ENCODE measurements at places on chromosomes 16 and 17.

DNA sequence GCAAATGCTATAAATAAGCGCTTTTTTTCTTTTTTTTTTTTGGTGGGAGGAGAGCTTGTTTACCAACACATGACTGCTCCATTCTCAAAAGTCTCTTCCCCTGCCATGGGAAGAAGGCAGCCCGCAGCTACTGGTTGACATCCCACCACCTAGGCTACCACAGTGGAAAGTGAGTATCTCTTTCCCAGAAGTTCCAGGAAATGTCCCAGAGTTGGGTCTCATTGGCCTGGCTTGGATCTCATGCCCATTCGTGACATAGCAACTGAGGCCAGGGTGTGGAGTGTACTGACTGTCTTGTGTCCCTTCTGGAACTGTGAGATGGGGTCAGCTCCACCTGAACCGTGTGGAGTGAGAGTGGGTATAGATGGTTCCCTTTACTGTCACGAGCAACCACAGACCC is 29.5 kb upstream of the BRD7 start:
- no peak for DNase-seq

- DNase-seq, result peak; percentile 91
Measured at GRCh38 chr17:17416007-17416399, 60.8 kb upstream of the MED9 start.

DNA sequence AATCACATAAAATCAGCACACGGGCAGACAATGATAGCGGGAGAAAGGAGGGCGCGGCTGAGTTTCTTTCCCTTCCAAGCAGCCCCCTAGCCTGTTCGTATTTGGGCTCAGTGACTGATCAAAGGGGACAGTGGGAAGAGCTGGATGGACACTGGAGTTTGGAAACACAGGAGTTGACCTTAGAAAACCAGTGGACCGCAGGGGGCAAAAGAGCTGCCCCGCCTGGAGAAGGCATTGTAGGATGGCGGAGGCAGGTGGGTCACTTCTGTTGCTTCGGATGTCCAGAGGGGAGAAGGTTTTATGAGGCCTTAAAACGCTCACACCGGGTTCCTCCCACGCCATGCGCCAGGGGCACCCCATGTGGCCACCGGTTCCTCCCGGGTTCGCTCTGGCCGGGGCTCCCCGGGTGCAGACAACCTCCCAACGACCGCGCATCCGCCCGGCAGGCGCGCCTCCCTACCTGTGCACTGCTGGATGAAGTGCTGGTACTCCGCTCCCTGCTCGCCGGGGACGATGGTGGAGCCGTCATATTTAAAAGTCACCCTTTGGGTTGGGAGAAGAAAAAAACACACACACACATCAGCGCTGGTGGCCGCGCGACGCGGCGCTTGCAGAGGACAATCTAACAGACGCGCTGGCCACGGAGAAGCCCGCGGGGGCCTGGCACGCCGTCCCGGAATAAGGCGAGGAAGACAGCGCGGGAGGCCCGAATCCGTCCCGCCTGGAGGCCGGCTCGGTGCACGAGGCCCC is 662 bp downstream of the COTL1 start:
- DNase-seq, result no peak

GRCh38 chr17:77140878-77141767 is at the start of gene SEC14L1:
TSS of gene SEC14L1 (plus strand) at chr17:77140969. CDS start at chr17:77143597, 2,628 bp downstream.
- peak; percentile 48 for DNase-seq

- DNase-seq, result peak; percentile 82
Measured at GRCh38 chr16:57859331-57859730, 57.0 kb upstream of the KIFC3 start.

GRCh38 chr16:83470416-83470815 is 337.4 kb upstream of the HSBP1 start:
- no peak for DNase-seq

DNA sequence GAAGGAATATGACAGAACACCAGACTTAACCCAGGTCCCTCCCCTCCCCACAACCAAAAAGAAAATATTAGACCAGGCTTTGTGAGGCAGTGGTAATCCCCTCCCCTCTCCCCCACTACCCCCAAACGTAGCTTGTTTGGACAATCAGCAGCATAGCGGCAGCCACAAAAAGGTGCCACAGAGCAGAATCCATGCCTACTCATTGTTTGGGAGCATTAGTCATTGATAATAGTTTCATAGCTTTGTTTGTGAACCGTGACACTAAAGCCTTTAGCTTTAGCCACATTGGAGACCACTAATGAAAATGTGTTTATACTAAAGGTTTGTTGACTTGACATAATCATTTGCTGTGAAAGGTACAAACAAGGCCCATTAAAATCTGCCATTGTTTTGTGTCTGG is 65.1 kb downstream of the NUP93 start:
- DNase-seq, result no peak

- DNase-seq, result no peak
Measured at GRCh38 chr17:66799849-66800537, 34.9 kb upstream of the CACNG5 start.

GRCh38 chr16:87631067-87631466 is 28.8 kb downstream of the JPH3 start:
- no peak for DNase-seq

- DNase-seq, result no peak
Measured at GRCh38 chr17:75099881-75100595, 9.7 kb upstream of the ARMC7 start.

DNA sequence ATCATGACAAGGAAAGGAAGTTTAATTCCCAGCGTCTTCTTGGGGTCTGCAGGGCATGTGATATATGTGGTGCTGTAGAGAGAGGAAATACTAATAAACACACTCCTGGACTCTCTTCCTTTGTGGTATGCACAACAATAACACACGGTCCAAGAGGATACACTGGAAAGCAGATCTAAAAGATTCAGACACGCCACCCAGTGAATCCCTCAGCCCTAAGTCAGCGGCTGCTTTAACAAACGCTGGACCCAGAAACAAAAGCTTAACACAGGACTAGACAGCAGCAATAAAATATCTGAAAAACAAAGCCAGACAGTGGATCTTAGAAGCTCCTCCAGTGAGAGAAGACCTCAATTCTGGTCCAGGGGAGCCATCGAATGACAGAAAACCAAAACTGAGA is 13.1 kb downstream of the CFAP20 start:
- no peak for DNase-seq

- DNase-seq, result no peak
Measured at GRCh38 chr16:77761204-77761603, 27.2 kb upstream of the VAT1L start.

- DNase-seq, result no peak
Measured at GRCh38 chr16:31334934-31335333, 20.0 kb upstream of the ITGAX start.

DNA sequence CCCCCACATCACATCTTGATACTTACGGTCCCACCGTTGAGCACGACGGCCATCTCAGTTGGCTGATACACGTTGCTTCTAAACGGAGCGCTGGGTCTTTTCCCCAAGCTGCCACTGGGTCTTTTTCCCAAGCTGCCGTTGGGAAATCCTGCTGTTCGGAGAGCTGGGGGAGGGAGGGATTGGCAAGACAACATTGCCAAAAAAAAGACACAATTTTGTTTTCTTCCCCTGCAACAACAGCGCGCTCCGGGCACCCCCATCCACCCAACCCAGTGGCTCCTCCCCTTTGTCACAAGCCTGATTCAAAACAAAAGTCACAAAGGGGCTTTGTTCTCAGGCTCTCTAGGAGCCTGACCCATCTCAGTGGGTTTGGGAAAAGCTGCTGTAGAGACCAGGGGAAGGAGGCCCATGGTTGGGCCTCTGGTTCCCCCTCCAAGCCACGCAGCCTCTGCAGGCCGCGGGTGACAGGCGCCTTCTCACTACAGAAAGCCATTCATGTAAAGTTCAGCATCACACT is 22.8 kb downstream of the GPRC5B start:
- no peak for DNase-seq

- no peak for DNase-seq
Measured at GRCh38 chr17:248337-249235, 67.1 kb upstream of the DOC2B start.

GRCh38 chr17:56876766-56877179 is 37.1 kb downstream of the TRIM25 start:
- no peak for DNase-seq

- peak; percentile 21 for DNase-seq
Measured at GRCh38 chr16:50261707-50262235, 4.6 kb upstream of the ADCY7 start.

- DNase-seq, result no peak
Measured at GRCh38 chr16:70678898-70679670, 6.8 kb downstream of the MTSS2 start.

DNA sequence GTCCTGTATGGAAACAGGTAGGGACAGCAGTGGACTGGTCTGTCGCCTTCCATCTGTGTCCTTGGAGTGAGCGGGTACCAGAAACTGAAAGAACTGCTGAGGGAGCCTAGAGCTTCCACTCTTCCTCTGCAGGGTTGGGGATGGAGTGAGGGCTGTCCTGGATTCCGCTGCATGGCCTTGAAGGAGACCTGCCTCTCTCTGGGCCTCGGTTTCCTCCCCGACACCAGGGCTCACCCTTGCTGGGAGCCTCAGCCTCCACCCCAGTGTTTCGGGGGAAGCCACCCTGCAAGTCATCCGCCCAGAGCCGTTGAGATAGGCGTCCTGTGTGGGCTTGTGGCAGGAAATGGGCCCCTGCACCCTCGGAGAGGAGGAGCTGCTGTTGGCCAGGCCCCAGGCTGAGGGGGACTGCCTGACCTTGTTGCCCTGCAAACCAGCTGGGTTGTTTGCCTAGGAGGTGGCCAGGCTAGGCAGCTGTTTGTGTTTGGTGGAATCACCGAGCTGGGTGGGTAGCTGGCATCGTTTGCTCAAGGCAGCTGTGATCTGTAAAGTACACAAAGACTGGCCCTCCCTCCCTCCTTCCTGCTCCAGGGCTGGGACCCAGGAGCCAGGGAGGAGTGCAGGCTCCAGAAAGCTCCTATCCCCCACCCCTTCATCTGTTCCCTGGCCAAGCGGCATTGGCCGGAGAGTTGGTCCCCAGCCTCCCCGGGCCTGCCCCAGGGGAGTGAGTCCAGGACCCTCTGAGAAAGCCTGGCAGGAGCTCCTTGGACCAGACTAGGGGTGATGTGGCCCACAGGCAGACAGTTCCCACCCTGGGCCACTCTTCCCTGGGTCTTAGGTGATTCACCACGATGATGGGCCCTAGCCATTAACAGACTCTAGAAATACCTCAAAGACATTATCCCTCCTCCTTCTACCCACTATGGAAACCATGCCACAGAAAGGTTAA is 1.3 kb downstream of the RAB37 start:
- peak; percentile 81 for DNase-seq

GRCh38 chr16:84074721-84075120 is 32.1 kb upstream of the SLC38A8 start:
- no peak for DNase-seq

GRCh38 chr17:2710803-2711607 is 559 bp downstream of the CLUH start:
- DNase-seq, result no peak

DNA sequence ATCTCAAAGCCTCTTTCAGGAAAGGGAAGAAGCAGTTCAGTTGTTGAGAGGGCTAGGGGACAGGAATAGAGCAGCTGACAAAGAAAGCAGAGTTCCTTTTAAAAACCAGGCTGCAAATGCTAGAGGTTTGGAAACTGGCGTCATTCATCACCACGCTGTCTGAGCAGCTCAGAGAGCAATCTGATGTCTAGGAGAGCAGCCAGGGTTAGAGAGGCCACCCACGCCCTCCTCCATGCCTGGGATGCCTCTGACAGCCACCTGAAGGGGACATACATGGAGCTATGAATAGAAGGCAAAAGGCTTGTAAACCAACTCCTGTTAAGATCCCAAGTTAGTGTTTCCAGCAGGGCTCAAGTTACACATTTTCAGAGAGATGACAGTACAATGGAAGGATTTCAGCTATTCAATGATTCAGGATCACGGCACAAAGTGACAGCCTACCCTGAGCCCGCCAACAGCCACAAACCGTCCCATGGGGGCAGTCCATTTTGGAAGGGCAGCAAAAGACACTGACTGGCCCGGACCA is 12.4 kb downstream of the RAB5C start:
- DNase-seq, result no peak

DNA sequence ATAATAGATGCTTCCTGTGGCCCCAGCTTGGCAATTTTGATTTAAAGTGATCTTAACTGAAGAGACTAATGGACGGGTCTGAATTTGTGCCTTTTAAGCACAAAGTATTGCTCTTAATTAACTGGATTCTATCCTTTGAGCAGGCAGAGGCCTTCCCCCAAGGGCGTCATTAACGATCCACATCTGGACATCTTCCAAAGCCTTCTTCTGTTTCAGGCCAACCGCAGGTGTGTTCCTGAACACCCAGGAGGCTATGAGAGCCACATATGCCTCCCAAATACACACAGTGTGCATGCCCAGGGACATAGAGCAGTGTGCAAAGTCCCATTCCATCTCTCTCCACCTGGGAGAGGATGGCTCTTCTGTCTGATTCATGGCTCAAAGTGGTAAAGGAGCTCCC is 42.3 kb downstream of the MAPT start:
- DNase-seq, result no peak

GRCh38 chr16:80299416-80299815 is 241.4 kb upstream of the DYNLRB2 start:
- no peak for DNase-seq

GRCh38 chr17:227078-227945 is 45.9 kb upstream of the DOC2B start:
- DNase-seq, result no peak

DNA sequence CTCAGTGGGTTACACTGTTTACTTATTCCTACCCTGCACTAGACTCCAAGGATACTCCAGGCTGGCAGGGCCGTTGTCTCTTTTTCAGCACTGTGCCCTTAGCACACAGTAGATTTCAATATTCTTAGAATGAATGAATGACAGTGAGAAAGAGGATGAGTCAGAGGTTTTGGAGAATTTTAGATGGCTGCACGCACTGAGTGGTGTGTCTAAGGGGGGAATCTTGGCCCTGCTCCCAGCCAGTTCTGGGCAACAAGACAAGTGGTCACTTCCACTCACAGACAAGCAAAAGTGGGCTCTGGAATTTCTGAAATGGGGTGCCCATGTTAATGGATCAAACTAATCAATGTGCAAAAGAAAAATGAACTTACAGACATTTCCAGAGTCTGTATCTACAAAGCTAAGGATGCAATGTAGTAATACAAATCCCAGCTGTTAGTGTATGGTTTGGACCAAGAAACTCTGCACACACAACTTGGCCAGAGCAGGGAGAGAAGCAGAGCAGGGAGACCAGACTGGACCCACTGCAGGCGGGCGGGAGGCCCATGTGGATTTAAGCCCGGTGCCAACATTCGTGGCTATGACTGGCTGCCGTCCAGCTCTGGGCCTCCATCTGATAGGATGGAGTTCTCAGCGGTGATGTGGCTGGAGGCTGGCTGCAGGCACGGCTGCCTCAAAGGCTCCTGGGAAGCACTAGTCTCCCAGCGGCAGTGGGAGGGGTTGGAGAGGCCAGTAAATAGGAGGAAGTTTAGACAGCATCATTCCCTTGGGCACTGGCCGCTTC is 95.6 kb upstream of the CDYL2 start:
- no peak for DNase-seq

Data from A549 (cell line).